ENCODE measurements at places on chromosomes 2 and 18.

- DNase-seq, result no peak
Measured at GRCh38 chr2:177171418-177171865, 41.2 kb upstream of the HNRNPA3 start.

- DNase-seq, result no peak
Measured at GRCh38 chr2:30790879-30791278, 16.4 kb downstream of the CAPN13 start.

DNA sequence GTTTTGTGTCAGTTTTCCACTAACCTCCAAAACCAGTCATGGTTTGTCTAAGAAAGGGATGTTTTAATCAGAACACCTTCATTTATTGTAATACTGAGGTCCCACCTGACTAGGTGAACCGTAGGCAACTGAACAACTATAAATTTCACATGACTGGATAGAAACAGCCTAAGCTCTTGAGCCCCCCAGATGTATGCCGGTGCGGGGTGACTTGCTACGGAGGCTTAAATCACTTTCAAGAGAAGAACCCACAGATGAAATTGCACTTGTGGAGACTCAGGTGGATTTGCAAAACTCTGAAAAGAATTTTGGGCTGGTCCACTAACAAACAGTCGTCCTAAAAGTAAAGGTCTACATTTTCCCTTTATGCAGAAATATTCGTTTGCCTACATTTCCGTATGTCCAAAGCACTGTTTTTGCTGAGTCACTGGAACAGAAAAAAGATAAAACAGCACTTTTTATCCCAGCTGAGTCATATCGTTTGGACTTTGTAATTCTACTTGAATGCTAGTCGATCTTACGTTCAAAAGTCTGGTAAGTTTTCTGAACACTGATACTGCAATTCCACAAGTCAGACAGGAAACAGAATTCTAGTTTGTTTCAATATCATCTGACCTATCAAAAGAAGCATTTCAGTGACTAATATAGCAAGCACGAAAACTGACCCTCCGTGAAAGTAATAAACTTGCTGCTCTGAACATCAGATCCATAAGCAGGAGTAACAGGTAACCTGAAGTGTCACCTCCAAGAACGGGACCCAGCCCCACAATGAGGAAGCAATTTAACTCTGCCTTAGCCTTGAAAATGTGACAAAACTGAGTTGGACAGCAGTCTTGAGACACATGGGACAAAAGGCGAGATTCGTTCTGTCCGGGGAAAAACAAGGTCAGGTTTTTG is 18.1 kb downstream of the ZNF516 start:
- DNase-seq, result peak; percentile 74

- DNase-seq, result no peak
Measured at GRCh38 chr2:134035605-134036370, 218.1 kb upstream of the MGAT5 start.

DNA sequence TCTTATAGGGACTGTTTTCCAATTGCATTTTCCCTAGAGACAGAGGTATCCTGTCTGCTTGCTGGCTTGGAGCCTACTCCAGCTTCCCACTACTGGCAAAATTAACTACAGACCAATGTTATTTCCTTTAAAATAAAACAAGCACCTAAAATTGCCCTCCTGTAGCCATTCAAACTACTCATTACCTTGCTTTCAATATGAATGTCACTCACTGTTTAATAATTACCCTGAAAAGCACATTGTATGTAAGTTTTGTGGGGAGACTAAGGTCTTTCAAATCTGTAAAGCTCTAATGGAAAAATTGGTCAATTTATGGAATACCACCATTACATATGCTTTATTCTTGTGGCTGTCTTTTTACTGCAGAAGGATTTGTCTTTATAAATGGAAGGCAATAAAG is 87.3 kb downstream of the DOCK10 start:
- no peak for DNase-seq
